NCI-H1694 (cell line): ENCODE measurements at places on chromosomes 12 and 14.

DNA sequence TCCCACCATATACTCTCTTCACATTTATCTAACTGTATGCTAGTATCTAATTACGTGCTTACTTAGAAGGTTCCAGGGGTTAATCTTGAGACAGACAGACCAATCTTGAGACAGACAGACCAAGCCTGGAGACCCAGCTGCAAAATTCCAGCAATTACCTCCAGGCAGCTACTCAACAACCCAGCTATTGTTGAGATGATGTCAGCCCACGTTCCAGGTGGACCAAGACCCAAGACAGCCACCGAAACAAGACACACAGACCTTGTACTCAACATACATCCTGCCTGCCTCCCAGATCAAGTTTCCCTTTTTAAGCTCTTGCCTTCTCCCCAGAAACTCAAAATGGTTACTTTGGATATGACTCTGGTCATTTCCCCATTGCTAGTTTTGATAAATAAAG is 64.9 kb upstream of the VASH1 start:
- no peak for DNase-seq

DNA sequence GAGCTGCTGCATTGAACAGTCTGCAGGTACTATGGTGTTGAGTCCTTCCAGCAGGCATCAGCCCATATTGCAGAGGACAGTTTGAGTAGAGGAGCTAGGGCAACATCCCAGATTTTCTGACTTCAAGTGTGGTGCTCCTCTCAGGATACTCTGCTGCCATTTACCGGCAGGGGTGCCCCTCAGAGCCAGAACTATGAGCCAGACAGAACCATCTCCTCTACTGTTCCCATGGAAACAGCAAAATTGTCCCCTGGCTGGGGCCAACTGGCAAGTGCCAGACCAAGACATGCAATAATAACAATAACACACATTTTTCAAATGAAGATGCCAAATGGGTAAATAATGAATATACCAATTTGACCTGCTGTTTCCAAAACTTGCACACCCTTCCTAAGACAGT is 102.9 kb downstream of the ADCK1 start:
- no peak for DNase-seq

DNA sequence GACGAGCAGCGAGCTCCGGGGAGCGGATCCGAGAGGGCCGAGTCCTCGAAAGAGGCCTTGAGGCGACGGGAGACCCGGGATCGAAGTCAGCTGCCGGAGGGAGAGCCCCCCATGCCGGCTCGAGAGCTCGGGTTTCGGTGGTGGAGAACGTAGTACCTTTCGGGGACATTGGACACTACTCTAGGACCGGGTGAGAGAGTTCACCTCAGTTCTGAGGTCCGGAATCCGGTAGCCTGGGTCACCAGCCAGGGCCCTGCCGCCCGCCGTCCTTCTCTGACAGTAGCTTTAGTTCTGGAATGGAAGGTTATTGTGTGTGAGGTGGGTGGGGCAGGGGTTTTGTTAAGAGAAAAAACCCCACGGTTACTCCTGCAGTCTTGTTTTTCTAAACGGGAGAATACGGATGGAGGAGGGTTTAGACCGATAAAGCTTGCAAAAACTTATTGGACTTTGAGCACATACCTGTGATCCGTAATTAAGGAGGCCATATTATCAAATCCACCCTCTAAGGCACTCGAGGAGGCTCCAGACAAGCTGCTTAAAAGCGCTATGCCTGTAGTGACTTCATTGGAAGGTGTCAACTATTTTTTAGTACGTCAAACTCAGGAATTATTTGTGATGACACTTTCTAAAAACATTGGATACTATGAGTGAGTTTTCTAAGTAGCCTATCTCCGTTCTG is 765 bp downstream of the SCYL2 start:
- DNase-seq = no peak

DNA sequence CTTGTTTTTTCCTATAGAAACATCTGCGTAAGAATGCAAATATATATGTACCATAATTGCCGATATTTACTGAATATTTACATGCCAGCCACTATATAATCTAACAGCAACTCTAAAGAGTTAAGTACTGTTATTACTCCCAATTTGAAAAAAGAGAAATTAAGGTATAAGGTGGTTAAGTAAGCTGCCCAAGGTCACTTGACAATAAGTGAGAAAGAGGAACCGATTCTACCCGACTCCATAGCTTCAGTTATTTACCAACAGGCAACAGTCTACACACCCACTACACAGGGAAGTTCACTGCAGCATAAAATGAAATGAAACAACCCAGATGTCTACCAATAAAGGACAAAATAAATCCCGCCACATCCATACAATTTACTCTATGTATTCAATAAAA is 1.1 kb downstream of the MIS18BP1 start:
- DNase-seq = no peak

DNA sequence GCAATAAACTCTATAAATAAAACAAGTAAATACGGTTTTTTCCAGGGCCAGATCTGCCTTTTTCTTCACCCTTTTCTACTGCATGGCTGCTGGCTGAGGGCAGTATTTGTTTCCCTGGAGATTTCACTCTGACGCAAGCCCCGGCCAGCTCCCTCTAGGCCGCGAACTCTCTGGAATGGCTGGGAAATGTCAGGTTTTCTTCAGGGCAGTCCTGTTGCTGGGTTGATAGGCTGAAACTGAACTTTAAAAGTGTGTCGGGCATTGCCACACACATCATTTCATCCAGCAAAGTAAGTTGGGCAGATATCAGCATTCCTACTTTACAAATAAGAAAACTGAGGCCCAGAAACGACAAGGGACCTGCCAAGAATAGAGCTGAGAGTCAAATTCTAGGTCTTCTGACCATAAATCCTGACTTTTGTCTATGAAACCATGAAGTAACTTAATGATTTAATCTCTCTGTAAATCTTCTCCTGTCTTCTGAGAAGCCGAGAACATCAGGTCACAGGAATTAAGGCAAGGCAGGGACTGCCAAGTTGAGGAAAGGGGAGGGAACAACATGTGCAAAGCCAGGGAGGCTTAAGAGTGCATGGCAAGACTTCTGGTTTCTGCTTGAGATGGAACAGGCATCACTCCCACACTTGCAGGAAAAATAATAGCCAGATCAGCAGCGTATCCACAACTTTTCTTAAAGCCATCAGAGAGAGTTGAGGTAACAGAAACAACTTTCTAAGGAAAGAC is 205.0 kb upstream of the CCDC196 start:
- DNase-seq = no peak

GRCh38 chr12:89098441-89099112 is 253.7 kb downstream of the DUSP6 start:
- no peak for DNase-seq

GRCh38 chr12:47383942-47384341 is 304.2 kb upstream of the AMIGO2 start:
- no peak for DNase-seq

- DNase-seq = no peak
Observed at GRCh38 chr12:3661028-3661427, 91.9 kb downstream of the CRACR2A start.

GRCh38 chr12:117210266-117210918 is 20.1 kb upstream of the FBXO21 start:
- DNase-seq = no peak

- no peak for DNase-seq
Observed at GRCh38 chr14:52112336-52113018, 43.6 kb upstream of the NID2 start.

DNA sequence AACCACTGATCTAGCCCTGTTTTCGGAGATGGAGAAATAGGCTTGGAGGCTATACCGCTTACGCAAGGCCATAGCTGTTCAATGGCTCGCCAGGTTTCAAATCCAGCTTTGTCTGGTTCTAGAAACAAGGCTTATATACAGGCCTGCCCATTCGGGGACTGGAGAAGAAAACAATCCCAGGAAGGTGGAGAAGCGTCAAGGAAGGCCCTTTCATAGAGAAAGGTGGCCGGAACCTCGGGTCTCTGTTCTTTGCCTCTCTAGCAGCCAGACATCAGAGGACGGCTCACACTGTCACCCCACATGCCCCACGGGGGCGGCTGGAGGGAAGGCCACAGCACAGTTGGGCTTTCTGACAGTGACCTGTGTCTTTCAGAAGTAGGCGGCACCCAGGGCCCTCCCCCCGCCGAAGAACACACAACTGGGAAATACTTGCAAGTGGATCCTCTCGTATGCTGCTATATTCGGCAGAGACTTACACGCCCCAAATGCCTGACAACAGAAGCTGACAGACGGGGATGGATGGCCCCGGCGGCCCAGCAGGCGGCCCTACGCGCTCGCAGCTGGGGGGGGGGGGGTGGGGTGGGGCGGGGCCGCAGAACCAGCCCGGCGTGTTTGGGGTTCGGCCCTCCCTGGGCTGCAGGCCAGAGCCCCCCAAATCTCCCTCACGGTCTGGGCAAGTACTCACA is 4.5 kb upstream of the SETD1B start:
- peak; percentile 45 for DNase-seq

DNA sequence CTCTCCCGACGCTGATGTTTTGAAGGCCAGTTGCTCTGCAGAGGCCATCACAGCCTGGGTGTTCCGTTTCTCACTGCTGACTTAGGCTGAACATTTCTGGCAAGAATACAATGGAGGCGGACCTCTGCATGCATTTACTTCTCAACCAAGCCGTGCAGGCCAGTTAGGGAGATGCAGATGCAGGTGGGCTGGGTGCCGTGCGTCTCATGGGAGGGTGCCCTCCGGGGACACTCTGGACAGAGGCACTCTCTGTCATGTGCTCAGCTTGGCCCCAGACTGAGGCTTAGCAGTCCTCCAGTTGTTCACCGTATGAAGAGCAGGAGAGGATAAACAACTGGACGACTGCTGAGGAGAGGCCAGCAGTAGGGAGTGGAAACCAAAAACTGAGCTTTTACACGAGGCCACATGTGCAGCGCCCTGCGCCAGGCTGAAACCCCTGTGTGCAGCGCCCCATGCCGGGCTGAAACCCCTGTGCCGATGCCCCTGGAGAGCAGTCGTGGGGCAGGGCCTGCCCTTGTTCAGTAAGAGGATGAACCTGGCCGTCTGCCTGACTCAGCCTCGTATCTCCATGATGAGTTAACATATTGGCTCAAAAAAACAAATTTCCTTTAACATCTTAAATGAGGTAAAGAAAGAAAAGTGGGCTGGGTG is 32.3 kb downstream of the DDX51 start:
- no peak for DNase-seq

DNA sequence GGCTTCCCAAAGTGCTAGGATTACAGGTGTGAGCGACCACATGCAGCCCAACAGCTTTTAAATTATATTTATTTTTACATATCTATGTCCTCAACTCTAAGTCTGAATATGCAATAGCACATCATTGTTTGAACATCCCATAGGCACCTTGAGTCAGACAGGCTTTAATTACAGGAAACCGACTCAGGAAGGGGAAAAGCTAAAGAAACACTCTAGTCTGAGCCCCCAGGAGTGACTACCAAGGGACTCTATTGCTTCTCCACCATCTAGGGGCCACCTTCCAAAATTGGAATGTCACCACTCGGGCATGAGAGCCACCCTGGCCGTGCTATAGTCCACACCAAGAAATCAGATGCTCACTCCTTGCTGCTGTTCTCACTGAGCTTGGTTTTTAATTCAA is 14.0 kb upstream of the MFAP5 start:
- DNase-seq = no peak

- no peak for DNase-seq
Observed at GRCh38 chr12:5248230-5248629, 183.7 kb upstream of the NTF3 start.

DNA sequence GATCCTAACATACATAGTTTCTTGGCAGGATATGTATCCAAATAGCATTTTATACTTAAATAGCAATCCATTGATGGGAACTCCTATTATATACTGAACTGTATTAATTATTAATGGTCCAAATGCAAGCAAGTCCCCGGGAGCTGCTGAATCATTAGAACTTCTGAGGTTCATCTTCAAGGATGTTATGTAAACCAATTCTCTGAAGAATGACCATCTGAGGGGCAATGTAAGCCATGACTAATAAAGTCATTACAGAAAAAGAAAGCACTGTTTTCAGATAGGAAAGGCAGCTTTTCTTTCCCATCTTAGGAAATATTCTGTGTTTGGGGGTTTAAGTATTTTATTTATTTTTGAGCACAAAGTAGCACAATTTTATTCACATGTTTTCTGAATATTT is 166.1 kb upstream of the SLC16A7 start:
- DNase-seq = no peak

DNA sequence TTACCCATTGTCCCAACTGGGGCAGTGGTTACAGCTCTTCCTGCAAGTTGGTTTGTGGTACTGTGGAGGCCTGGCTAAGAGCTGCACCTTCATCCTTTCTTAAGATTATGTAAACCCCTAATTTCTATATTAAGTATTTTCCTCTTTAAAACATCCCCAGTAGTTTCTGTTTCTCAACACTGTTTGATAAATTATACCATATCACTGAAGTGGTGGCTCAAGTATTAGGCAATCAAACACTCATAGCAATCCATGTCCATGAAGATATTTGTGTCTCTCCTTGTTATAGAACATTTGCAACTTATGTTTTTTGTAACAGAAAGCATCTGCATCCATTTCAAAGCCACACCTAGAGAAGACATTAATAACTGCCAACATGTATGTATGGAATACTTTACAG is 31.8 kb downstream of the ATXN3 start:
- no peak for DNase-seq

DNA sequence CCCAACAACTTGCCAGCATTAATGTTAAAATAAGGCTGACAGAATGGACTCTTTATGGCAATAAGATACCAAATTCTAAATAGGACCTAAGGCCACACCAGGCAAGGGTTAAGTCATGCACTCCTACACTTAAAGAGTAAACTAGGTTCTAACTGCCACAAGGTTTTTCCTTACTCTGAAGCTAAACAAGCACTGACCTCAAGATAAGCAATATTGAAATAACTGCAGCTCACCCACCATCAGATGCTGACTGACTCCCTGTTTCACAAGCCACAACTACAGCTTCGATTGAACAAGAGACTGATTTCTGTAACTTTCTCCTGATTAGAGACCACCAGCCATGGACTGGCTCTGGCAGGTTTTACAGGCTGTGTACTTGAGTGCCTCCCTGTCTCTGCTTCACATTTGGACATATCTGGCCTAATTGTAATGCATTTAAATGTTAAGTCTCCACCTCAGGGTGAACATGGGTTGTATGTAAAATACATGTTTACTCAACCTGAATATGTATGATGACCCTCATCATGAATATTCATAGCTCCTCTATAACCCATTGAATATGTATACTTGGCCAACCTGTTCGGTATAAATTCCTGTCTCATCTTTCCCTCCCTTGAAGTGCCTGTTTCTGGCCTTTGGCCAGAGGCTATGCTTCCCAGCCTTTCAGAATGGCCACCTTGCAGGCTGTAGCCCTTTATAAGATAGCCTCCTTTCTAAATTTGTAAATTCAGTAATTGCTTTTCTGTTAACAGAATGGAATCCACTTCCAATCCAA is 70.5 kb upstream of the DAAM1 start:
- no peak for DNase-seq

DNA sequence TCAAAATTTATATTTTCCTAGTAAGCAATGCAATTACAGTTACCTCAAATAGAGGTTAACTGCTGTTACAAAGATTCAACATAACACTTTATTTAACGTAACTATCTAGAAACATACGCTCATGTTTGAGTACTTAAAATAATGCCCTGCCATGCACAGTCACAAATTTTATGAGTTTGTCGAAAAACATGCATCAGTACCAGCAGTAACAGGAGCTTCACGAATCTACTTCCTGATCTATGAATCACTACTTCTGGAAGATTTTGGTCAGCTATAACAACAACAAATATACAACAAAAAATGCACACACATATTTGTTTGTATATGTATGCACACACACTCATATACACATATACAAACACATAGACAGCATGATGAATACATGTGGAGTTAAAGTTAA is 881.8 kb downstream of the FSCB start:
- DNase-seq = no peak
